WTC11 (cell line): ENCODE measurements at places on chromosomes 1 and 21. TPM values are rescaled to one million over a fixed set of nuclear protein-coding genes. Genes with fewer than 3 reads are reported as not detected.

The RGSL1 gene
- not detected in 3 replicates for total RNA-seq

The CCDC27 gene
- 0.13 to 0.25 TPM (median 0.23 TPM) in 3 replicates for total RNA-seq

GRCh38 chr1:236854605-236854983, 59.5 kb downstream of the MTR start:
- peaks cover 49% of the 10 kb centered on the region for H3K36me3 ChIP-seq
- no peak overlapping the region for H3K4me3 ChIP-seq
- H3K27me3 ChIP-seq = no peaks in the 10 kb centered on the region
- no peak for DNase-seq
- H3K4me1 ChIP-seq = no peaks in the 10 kb centered on the region

DNA sequence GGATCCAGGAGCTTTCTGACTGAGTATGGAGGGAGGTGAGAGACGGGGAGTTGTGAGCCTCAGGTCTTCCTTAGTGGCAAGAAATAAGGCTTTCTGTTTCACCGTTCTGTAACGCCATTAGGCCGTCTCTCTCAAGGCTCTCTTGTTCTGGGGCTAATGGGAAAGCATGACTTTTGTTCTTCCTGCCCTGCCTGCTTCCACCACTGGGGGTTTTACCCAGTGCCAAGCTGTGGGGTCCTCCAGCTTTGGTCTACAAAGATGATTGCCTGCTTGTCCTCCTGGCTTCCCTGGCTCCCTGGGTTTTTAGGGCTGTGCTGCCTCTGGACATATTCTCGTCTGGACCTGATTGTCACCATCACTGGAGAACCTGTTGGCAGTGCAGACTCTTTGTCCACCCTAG, 74.8 kb upstream of the TINAGL1 start:
- DNase-seq = no peak
- H3K36me3 ChIP-seq = no peaks in the 10 kb centered on the region
- peaks cover 38% of the 10 kb centered on the region for H3K4me1 ChIP-seq
- no peak overlapping the region for H3K27ac ChIP-seq
- no peak overlapping the region for H3K4me3 ChIP-seq

DNA sequence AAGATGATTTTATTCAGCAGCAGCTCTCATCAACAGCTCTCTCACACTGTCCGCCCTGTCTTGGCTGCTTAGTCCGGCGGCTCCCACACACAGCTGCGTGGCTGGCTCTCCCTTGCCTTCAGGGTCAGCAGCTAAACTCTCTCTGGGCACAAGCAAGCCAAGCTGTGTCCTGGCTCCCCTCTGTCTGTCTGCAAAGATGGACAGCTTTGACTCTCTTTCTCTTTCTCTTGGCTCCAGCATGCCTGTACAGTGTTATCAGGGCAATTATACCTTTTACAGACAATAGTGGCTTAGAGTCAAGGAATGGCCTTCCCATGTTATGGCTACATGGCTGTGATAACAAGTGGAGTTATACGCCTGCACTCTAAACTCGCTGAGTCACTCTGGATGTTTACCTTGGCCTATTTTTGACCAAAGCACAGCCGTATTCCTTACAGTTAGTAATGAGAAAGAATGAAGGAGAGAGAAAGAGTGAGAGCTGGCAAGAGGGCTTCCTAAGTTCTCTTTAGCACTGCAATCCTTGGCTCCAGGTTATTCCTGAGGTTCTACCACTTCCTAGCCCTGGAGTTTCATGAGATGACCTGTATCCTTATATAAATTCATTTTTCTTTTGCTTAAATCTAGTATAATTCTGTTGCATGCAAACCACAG, 59.9 kb upstream of the ZSWIM5 start:
- H3K27ac ChIP-seq = no peak overlapping the region; the same call in 1 of the 2 replicates
- H3K36me3 ChIP-seq = peaks cover 3% of the 10 kb centered on the region
- H3K27me3 ChIP-seq = peaks cover 6% of the 10 kb centered on the region
